SK-N-SH (cell line): ENCODE measurements at places on chromosomes 4 and X.

DNA sequence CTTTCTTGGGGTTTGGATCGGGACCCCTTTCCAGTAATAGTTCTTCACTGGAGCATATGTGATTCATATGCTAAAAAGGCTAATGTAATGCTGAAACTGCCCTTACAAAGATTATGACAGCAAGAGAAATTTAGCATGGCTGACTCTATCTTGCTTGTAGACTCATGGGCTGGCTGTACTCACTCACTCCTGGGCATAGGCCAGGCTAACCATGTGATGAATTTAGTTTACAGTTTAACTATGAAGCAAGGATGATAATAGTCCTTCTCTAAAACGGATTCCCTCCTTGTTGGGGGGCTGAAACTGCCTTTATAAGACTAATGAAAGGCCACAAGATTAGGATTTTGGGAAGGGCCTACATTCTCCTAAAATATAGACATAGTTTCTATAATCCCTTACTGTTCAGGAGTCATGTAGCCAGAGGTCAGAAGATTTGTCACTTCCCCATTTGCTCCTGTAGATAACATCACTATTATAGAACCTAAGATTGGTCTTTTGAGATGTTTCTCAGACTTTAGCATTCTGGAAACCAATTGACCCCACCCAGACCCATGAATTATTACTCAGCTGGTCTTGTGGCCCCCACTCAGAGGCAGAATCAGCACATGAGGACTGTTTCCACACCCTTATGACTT, 20.8 kb upstream of the CEP135 start:
- DNase-seq: no peak

- no peak for DNase-seq
Observed at GRCh38 chr4:42609051-42609450, 47.9 kb downstream of the ATP8A1 start.

DNA sequence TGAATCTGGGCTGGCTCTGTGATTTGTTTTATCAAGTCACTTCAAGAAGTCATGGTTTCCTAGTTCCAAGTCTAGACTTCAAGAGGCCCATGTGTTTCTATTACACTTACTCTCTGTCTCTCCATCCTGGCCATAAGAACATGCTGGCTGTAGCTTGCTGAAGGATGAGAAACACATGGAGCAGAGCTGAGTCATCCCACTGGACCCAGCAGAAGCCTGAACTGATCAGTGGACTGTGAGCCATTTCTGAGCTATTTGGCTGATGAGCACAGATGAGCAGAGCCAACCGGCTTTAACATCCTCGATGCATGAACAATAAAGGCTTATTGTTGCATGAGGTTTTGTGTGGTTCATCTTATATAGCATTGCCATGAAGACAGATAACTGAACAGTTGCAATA, 290.6 kb upstream of the BOD1L1 start:
- no peak for DNase-seq

GRCh38 chr4:52869196-52869595, 7.1 kb downstream of the RASL11B start:
- DNase-seq: peak; percentile 88

DNA sequence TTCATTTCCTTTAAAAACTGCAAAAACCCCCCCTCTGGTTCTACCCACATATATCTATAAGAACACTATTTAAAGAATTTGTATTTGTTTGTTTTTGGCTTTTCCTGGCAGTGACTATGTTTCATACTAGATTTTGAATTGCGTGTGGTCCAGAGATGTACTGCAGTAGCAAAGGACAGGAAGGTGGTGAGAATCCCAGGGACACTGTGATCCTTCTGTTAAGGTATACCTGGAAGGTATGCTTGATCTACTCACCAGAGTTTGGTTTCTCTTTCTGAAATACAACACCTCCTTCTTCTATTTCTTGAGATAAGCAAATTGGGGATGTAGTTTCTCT, 129.6 kb upstream of the RASGEF1B start:
- no peak for DNase-seq

GRCh38 chr4:77126809-77127208, 30.2 kb upstream of the CCNG2 start:
- no peak for DNase-seq

- peak; percentile 39 for DNase-seq
Observed at GRCh38 chrX:11137543-11138139, 26.5 kb downstream of the HCCS start.

DNA sequence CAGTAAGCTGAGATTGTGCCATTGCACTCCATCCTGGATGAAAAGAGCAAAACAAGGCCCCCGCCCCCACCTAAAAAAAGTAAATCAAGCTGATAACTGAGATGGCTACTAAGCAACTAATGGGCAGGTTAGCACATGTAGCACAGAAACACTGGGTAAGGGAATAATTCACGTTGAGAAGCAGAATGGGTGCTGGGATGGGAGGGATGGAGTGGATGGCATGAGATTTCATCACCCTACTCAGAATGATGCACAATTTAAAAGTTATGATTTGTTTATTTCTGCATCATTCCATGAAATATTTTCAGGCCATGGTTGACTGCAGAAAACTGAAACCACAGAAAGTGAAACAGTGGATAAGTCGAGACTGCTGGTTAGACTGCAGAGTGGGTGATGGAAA, 224.0 kb downstream of the ARAP2 start:
- DNase-seq: no peak

- no peak for DNase-seq
Observed at GRCh38 chr4:22410645-22411247, 105.1 kb downstream of the ADGRA3 start.

DNA sequence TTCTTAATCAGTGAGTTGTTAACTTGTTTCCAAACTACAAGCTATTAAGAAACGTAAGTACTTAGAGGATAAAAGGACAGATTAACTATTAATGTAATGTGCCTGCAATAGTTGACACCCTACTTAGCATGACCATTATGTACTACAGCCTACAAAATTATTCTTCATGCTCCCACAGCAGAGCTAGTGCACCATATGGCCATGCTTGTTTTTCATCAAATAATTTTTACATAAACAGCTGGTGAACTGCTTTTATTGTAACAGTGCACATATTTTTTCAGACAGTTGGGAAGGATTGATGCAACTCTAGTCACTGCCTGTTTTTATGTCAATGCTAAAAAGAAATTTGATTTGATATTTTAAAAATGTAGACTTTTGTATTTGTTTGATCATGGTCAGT, 10.2 kb upstream of the MAGEB10 start:
- DNase-seq: no peak

GRCh38 chr4:119663160-119663788, 34.7 kb upstream of the PDE5A start:
- DNase-seq: no peak

DNA sequence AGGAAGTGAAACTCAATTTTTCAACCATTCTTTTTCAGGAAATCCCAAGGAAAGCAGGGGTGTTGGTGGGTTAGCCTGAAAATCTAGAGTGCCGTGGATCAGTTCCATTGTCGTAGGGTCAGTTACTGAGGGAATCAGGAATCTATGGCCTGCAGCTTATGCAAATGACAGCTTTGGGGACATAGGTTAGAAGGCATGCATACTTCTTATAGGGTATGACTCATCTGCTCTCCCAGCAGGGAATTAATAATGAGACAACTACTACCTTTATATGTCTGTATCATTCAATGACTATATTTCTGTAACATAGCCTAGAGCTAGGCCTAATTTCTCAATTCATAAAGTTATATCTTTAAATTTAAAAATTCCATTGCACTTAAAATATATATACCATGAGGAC, 36.6 kb downstream of the ZNF41 start:
- DNase-seq: no peak

- DNase-seq: no peak
Observed at GRCh38 chrX:41137589-41137988, 52.3 kb downstream of the USP9X start.

DNA sequence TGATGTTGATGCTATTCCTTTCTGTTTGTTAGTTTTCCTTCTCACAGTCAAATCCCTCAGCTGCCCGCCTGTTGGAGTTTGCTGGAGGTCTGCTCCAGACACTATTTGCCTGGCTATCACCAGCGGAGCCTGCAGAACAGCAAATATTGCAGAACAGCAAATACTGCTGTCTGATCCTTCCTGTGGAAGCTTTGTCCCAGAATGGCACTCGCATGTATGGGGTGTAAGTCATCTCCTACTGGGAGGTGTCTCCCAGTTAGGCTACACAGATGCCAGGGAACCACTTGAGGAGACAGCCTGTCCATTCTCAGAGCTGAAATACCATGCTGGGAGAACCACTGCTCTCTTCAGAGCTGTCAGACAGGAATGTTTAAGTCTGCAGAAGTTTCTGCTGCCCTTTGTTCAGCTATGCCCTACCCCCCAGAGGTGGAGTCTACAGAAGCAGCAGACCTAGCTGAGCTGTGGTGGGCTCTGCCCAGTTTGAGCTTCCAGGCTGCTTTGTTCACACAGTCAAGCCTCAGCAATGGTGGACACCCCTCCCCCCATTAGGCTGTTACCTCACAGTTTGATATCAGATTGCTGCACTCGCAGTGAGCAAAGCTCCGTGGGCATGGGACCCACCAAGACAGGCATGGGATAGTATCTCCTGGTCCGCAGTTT, 74.9 kb downstream of the SPIN3 start:
- no peak for DNase-seq

DNA sequence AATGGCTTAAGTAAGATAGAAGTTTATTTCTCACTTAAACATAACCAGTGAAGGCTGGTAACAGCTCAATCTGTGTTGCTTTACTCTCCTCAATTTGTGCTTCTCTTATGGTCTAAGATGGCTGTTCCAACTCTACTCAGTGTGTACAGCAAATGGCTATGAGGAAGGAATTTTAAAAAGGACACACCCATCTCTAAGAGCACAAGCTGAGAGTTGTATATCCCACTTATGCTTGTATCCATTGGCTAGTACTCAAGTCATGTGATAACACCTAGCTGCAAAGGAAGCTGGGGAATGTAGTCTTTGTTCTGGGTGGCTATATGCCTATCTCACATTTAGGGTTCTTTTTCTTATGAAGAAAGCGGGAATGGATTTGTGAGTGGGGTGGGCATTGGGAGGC, 63.3 kb downstream of the GPAT3 start:
- no peak for DNase-seq

DNA sequence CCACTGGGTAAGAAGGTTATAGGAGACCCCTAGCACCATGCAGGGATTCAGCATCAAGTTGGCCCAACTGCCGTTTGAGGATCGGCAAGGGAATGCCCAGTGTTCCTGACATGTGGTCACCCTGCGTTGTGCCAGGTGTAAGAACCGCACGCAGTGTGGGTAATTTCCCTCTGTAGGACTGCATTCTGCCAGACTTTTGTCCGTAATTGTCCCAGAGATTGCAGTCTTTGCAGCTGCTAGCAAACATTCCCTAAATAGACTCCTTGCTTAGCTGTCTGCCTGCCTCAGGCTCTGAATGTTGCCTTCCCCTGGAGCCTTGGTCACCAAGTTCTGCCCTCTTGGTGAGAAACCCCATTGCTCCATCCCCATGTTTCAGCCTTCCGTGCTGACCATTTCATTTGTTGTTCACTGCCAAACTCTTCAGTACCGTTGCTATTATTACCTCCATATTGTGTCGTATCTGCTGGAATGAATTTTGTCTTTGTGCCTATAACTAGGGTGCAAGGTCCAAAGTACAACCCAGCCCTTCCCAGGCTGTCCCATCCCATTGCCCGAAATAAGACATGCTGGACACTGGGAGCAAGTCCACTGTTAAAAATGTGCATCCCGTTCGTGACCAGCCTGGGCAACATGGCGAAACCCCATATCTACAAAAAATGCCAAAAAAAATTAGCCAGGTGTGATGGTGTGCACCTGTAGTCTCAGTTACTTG, 53.8 kb upstream of the USP9X start:
- no peak for DNase-seq

DNA sequence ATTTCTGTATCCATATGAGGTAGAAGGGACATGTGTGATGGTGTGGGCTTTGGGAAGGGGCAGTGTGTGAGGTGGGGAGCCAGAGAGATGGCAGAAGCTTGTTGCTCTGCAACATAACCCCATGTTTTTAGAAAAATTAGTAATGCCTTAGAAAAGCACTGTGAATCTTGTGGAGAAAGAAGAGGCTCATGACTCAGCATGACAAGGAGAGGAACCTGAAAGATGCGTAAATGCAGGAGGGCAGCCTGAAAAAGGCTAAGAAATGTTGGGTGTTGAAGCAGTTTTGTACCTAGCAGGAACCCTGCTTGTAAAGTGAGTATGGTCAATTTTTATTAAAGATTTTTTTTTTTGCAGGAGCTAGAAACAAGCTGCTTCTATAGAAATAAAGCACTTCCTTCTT, 59.8 kb downstream of the ARSJ start:
- no peak for DNase-seq

DNA sequence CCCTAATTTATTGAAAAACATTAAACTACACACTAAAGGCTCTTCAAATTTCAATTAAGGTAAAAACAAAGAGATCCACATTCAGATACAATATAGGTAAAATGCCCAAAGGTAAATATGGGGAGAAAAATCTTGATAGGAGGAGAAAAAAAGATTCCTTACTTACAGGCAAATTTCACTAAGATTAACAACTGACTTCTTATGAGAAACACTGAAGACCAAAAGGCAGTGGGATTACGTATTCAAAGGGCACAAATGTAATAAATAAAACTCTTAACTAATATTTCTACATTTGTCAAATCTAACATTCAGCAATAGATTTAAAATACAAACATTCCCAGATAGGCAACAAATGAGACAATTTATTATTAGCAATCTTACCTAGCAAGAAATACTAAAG, 829.3 kb downstream of the SH3BGRL start:
- no peak for DNase-seq

DNA sequence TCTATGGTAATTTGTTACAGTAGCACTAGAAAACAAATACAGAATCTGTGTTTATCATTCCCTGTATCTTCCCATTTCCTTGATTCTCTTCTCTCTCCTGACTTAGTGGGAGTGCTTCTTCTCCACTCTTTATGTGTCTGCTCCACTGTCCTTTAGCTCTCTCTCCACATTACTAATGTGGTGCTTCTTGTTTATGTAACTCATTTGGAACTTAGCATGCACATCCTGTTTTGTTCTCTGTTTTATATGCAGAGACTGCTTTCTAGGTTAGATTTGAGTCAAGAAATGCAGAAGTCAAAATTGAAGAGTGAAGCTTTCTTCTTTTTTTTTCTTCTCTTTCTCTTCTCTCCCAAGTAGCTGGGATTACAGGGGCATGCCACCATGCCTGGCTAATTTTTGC, 25.9 kb downstream of the ADH1A start:
- DNase-seq: no peak

GRCh38 chrX:115058276-115058675, 40.9 kb upstream of the IL13RA2 start:
- no peak for DNase-seq

DNA sequence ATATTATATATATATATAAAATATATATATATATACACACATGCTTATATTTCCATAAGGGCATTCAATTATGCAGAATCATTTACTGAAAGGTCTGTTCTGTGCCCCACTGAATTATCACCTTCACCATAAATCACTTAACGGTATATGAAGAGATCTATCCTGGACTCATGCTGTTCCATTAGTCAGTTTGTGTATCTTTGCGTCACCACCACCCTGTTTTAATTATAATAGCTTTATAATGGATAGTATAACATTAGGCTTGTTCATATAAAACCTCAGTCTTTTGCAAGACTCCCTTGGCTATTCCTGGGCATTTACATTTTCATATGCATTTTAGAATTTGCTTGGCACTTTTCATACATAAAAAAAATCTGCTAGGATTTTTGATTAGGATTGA, 19.1 kb downstream of the WDR17 start:
- no peak for DNase-seq
